Keratinocyte (primary cell): ENCODE measurements at places on chromosomes 6 and 20.

- no peak for DNase-seq
These were observed 93.6 kb downstream of the INSM1 start for GRCh38 chr20:20461551-20461950.

DNA sequence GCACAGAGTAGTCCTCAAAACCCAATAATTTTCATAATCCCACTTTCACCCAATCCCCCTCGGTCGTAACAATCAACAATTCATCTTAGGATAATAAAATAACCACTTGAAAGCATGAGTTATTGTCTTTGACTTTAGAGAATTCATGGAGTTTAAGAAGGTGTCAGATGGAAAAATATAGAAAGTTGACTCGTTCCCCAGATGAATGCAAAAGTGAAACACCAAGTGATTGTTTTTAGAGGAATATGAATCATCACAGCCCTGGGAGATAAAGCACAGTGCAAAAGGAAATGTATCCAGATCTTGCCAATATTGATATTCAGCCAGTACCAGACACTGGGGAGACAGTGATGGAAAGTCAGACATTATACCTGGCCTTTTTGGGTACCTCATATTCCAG is 860.5 kb downstream of the DHX35 start:
- no peak for DNase-seq

GRCh38 chr6:168028181-168028580 is 30.7 kb downstream of the KIF25 start:
- DNase-seq: no peak

DNA sequence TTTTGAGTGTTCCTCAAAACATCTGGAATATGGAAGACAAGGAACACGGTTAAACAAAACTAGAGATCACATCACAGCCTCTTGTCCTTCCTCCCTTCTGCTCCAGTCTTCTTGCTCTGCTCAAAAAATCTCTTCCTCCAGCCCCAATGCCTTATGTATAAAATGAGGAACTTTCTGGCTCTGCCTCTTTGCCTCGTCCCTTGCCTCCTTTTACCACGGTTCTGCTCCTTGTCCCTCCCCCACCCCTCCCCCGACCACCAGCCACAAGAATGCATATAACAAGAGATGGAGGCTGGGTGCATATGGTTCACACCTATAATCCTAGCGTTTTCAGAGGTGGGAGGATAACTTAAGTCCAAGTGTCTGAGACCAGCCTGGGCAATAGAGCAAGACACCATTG is 43.6 kb downstream of the PLAGL2 start:
- no peak for DNase-seq

GRCh38 chr6:36350681-36351571 is 14.2 kb upstream of the BNIP5 start:
- no peak for DNase-seq
